Uterus (tissue), 4 donors: ENCODE measurements at places on chromosomes 6 and 20. TPM values are rescaled to one million over a fixed set of nuclear protein-coding genes. Genes with fewer than 3 reads are reported as not detected.

The OR2J3 gene
- not detected for total RNA-seq

The UBE3D gene
- total RNA-seq, result 16.8 TPM

The DAAM2 gene
- 15.3 TPM for total RNA-seq

The SNAP25 gene
- total RNA-seq, result 28.3 TPM

The WRNIP1 gene
- 40.6 TPM for total RNA-seq

The HLA-DMB gene
- total RNA-seq, result 21.2 TPM

The GPLD1 gene
- total RNA-seq, result 5.8 TPM

The TRDN gene
- total RNA-seq, result under 0.01 TPM

The RIMS1 gene
- 0.88 TPM for total RNA-seq

The SNRNP48 gene
- total RNA-seq, result 39.7 TPM

The PMEPA1 gene
- total RNA-seq, result 25.9 TPM

The OPRM1 gene
- 0.14 TPM for total RNA-seq

The ZC2HC1B gene
- 0.35 TPM for total RNA-seq

The SLC22A16 gene
- 2.9 TPM for total RNA-seq

The CBLN4 gene
- total RNA-seq, result not detected

The GPX5 gene
- not detected for total RNA-seq

The IL17A gene
- total RNA-seq, result 0.40 TPM

The INSM1 gene
- not detected for total RNA-seq

The COL12A1 gene
- 210 TPM for total RNA-seq

The C6orf15 gene
- total RNA-seq, result not detected

The SLC22A2 gene
- total RNA-seq, result not detected
